ENCODE measurements at places on chromosomes 1 and 21.
A peak's percentile ranks its signal among the peaks of the same experiment; 100 is the strongest.

DNA sequence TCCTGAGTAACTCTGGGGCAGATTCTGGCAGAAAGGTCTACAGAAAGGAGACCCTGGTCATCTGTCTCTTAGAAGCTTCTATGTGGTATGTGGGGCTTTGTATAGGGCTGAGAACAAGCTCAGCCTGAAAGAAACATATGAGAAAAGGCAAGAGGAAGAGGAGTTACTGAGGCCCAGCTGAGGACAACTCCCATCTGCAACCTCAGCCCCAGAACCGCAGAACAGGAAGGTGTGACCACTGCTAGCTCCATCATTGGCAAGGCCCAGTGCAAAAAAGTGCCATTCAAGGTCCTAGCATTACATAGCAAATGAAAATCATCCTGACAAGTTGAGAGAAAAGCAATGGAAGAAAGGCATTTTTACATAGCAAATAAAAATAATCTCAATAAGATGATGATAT, 503.8 kb downstream of the NPHP4 start:
- DNase-seq, result no peak

- no peak for DNase-seq
Measured at GRCh38 chr1:219460081-219460895, 152.6 kb downstream of the ZC3H11B start.

DNA sequence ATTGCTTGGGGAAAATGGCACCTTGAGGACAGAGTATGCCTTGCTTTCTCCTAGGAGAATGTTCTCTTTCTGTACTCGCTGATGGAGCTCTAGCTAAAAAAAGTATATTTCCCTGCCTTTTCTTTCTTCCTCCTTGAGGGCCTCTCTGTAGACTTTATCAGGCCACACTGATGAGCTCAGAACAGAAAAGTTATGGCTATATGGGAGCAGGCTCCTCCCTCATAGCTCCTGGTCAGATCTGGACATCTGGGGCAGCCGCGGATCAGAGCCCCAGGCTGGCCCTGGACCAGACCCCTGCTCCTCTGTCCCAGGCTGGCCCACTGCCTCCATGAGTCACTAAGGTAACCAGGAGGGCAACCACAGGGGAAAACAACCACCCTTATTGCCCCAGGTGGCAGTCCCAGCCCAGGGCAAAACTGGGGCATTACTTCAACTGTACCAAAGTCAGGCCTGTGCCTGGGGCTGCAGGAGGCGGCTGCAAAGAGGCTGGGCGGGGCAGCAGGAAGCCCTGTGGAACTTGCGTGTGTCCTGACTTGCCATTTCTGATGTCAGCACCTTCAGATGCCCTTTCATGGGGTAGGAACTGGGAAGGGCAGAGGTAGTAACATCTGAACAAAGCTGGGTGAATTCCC, 26.3 kb upstream of the ZNF648 start:
- DNase-seq, result no peak

DNA sequence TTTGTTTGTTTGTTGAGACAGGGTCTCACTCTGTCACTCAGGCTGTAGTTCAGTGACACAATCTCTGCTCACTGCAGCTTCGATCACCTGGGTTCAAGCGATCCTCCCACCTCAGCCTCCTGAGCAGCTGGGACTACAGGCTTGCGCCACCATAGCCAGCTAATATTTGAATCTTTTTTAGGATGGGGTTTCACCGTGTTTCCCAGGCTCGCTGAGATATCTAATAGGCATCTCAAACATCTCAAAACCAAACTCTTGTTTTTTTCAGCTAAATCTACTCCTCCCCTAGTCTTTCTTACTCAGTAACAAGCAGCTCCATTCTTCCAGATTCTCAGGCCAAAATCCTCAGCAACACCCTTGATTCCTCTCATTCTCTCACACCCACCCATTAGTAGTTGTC, 22.0 kb upstream of the SRRM1 start:
- DNase-seq, result no peak

DNA sequence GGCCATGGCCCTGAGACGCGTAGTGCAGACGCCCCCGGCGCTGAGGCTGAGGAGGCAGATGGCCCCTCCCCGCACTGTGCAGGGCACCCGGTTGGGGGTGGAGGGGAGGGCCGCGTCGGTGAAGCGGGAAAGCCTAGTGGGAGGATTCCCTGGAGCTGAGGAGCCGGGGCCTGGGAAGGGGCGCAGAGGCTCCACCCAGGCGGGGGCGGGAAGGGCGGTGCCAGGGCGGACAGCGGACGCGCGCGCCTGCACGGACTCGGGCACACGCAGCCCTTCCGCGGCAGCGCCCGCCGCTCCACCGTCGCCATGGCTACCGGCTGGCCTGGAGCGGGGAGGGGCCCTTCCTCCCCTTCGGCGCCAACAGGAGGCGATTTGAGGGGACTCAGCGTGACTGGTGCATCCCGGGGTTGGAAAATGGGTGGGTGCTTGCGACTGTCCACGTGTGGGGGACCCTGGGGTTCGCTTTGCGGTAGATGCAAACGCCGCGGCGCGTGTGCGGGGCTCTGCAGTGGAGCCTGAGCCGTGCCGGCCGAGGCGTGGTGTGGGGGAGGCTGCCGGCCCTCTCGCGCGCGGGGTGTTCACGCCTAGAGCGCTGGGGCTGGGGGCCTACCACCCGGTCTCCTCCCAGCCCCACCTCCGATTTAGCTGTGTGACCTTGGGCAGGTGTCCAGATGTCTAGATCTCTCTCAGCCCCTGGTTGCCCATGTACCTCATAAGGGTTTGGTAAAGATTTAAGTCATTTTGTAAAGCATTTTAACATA, 35.1 kb downstream of the PTPRF start:
- DNase-seq, result peak; percentile 69

GRCh38 chr1:35554266-35555211, 2.7 kb downstream of the KIAA0319L start:
- no peak for DNase-seq

GRCh38 chr1:185894791-185895190, 160.6 kb downstream of the HMCN1 start:
- no peak for DNase-seq

DNA sequence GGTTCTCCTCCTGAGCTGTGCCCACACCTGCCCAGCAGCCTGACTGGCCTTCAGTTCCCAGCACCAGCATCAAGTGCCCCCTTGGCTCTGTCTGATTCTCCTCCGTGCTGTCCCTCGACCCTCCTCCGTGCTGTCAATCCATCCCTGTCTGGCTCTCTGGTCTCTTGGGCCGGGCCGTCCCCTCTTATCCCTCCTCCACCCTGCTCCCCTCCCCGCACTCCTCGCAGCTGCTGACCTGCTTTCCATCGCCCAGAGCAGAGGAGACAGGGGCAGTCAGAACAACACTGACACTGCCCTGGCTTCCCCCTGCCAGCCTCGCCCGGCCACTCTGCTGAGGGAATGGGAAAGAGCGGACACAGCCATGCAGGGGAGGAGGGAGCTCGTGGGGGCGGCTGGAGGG, 267.4 kb downstream of the CAMTA1 start:
- no peak for DNase-seq

DNA sequence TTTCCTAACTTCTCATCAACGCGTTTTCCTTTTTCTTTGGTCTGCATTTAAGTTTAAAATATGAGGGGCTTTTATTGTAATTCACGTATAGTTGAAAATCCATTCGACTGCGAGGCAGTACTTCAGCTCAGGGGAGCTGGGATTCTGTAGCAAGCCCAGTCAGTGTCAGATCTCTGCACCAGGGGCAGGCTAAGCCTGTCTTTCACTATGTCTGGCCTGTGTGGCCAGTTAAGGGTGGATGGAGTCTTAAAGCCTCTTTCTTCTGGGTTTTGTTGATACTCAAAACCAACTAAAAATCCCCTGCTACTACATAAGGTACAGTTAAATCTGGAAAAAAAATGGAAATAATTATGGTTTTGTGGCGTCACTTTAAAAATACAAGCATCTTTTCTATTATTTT, 124.7 kb downstream of the TYW3 start:
- DNase-seq, result no peak

DNA sequence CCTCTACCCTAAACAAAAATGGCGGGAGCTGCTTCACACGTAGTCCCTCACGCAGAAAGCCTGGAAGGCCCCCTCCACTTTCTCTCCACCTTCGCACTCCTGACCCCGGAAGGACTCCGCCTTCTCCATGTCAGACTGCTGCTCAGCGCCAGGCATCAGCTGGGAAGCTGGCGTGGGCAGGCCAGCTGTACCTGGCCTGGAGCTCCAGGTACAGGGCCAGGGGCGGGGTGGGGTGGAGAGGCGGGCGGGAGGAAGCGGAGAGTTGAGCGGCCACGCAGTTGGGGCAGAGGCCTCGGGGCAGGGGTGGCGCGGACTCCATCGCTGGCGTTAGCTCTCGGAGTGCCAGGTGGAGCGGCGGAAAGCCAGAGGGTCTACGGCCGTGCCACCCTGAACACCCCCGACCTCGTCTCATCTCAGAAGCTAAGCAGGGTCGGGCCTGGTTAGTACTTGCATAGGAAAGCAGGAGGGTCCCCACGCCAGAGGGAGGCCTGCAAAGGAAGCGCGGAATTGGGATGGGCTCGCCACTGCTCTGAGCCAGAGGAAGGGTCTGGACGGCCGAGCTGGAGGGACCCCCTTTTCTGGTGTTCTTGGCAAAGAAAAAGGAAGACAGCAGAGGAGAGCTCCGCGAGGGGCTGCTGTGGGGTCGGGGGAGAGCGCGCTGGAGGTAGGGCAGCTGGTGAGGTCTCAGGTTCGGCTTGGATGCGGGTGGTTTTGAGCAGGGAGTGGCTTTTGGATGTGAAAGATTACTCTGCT, at the start of gene MIGA1:
Gene MIGA1 (plus strand): TSS at position 121 of the 753 bp plus-strand sequence. CDS start 3,604 bp downstream, outside the sequence.
- DNase-seq, result peak; percentile 31

GRCh38 chr21:32064281-32064910, 191.6 kb downstream of the HUNK start:
- DNase-seq, result no peak

DNA sequence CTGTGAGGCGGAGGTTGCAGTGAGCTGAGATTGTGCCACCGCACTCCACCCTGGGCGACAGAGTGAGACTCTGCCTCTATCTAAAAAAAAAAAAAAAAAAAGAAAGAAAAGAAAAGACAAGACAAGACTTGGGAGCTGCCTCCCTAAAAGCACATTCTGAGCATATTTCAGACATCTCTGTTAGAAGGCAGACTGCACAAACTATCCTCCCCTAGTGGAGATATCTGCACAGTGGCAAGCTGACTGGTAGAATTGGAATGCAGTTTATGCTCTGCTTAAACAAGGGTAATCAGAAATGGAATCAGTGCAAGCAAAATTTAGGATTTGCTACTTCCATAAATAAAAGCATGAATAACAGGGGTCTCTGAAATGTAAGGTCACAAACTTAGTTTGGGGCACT, 31.8 kb downstream of the GNG4 start:
- no peak for DNase-seq

DNA sequence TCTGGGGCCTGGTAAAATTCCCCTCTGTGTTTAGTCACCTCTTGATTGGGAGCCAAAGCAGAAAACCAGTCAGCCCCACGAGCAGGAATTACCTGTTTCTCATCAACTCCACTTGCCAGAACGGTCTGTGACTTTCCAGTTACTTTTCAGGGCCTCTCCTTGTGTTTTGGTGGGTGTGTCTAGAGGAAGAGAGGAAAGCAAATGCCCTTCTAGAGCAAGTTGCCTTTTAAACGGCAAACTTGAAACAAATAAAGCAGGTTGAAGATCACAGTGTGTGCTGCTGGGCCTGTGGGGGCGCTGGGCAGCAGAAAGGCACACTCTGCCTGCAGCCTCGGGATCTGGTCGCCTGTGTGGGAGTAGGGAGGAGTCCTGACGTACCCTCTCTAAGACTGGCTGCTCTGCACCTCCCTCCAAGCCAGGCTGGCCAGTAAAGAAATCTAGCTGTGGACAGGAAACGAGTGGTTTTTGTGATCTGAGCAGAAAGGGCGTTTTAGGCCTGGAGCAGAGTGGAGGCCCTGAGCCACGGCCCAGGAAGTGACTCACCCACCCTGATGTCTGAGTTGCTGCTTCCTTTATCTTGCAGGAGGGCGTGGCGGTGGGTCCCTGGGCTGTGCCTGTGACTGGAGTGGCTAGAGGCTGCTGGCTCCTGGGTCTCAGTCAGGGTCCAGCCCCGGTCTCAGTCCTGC, 11.1 kb upstream of the S100A11 start:
- DNase-seq, result peak; percentile 63

GRCh38 chr1:244305776-244306341, 145.8 kb downstream of the ADSS2 start:
- no peak for DNase-seq

GRCh38 chr1:110502402-110503151, 16.4 kb downstream of the KCNA10 start:
- DNase-seq, result no peak

DNA sequence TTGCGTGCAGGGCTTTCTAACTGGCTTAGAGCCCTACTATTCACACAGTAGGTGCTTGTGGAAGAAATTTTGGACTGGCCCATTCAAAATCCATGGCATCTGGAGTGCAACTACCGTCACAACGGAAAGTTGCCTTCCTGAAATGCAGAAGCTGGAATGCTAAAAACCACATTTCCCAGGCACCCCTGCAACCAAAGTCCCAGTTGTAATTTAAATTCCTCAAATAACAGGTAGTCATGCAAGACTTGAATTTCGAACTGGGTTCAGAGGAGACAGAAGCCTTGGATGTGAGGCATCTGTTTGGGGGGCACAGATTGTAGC, 186.7 kb downstream of the TOMM20 start:
- no peak for DNase-seq

DNA sequence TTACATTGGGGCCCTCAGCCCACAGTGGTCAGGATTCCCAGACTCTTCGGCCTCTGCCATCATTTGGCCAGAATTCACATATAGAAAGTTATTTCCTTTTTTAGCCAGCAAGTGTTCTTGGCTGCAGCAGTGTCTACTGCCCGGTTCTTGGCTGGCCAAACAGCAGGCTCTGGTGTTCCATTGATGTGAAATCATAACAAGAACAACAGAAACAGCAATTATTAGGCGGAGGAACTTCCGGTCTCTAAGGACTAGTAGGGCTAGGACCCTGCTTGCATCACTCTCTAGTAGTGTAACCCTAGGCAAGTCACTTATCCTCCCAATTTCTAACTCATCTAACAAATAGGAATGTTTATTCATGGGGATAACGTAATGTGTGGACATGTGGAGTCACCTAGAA, 8.7 kb upstream of the GJA5 start:
- no peak for DNase-seq

- DNase-seq, result no peak
Measured at GRCh38 chr21:36646011-36646410, 52.9 kb upstream of the SIM2 start.

DNA sequence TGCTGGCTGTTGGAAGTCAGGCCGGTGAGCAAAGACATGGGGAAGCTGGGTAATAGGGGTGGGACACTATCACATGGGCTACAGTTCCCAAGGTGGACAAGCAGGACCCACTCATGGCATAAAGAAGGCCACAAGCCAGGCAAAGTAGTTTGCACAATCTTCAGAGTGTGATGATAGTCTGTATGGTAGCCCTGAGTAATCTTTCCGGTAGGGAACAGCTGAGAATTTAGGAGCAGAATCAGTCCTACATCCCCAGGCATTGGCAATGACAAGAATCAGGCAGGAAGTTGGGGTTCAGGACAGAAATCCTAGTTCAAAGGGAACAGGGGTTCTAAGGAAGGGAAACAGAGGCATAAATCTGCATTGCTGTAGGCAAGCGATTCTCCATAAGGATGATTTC, 23.9 kb upstream of the SPATA6 start:
- no peak for DNase-seq

GRCh38 chr1:26359981-26360806, 6.3 kb upstream of the CRYBG2 start:
- peak; percentile 58 for DNase-seq

- no peak for DNase-seq
Measured at GRCh38 chr1:234243521-234244260, 129.6 kb upstream of the COA6 start.
